ENCODE measurements at places on chromosomes 1 and 21.

DNA sequence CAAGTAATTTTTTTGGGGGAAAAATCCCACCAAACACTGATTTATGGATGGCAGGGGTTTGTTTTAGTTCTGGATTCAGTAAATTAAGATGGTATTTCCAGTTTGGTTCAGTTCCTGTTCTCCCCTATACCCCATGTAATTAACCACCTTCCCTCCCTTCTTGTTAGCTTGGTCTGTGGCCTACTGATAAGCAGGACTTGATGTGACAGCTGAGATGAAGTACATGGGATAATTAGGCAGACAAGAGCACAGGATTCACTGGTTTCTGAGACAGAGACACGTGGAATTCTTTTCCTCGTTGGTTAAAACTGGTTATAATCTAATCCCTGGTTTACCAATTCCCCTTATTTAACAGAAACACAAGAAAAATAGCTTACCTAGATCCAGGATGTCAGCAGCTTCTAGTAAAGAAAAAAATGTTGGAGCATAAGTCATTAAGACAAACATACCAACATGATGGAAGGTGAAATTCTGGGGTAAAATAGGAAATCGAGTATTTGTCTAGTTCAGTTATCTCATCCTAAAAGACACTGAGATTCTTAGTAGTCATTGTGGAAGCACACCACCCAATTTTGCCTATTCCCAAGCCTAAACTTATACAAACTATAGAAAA lies 81.5 kb downstream of the SCMH1 start:
- DNase-seq = no peak

DNA sequence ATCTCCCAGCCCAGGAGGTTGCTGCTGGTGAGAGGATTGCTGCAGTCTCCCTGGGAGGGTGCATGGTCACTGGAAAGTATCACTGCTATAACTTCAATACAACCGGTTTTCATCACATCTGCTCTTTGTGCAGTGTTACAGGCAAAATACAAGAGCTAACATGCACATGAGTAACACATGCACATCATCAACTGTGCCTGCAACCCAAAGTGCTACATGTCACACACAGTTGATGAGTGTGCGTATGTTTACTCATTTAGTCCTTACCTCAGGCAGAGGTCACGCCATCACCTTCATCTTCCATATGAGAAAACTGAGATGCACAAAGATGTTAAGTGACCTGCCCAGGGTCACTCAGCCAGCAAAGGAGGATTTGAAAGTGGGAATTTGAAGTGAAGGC lies 277.7 kb downstream of the FAM72C start:
- DNase-seq = no peak

DNA sequence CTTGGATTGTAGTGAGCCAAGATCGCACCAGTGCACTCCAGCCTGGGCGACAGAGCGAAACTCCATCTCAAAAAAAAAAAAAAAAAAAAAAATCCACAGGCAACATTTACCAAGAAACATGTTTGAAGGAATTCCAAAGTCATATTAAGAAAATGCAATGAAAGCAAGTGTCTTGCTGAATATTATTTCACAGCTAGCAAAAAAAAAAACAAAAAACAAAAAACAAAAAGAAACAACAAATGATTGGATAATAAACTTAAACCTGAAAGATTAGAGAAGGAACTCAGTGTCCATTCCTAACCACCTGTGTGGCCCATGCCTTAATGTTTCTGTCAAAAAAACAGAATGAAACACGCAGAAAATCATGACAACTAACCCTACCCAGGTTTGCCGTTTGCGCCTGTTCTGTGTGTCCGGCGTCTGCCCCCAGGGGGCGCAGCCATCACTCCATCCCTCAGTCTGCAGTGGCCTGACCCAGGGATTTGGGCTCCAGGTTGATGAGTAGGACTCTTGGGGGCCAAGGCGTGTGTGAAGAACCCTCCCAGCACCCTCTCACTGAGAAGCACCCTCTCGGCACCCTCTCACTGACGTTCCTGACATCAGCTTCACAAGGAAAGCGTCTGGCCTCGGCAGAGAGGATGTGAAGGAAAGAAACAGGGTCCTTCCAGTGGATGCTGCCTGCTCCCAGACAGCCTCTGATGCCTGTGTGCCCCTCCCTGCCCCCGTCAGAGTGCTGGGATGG lies 19.2 kb upstream of the PTTG1IP start:
- peak; percentile 57 for DNase-seq

DNA sequence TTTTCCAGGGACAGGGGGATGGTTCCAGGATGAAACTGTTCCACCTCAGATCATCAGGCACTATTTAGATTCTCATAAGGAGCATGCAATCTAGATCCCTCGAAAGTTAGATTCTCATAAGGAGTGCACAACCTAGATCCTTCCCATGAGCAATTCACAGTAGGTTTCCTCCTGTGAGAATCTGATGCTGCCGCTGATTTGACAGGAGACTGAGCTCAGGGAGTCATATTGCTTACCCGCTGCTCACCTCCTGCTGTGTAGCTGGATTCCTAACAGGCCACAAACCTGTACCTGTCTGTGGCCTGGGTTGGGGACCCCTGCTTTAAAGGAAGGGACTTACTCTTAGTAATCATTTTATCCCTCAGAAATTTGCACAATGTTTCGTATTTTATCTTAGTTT lies 9.3 kb downstream of the CTH start:
- no peak for DNase-seq

DNA sequence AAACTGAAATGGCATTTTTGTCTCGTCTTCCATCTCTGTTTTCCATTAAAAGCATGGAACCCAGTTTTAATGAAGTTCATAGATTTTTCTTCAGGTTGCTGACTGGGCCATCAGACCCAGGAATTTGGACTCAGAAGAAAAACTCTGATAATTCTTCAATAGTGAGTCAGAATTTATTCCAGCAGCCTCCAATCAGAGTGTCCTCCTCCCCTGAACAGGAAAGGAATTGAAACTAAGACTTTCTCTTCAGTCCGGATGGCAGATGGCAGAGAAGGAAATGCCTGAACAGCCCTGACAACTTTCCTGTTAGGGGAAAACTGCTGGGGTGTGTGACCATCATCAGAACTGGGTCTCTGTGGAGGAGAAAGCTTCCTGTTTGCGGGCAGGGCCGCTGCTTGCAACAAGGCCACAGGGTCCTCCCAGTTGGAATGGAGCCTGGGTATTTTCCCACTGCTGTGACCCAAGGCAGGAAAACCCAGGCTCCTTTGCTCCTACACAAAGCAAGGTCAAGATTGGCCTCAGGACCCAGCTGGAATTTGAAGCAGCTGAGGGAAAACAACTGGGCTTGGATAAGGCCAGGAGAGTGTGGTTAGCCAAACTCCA lies 20.7 kb downstream of the CD34 start:
- no peak for DNase-seq

DNA sequence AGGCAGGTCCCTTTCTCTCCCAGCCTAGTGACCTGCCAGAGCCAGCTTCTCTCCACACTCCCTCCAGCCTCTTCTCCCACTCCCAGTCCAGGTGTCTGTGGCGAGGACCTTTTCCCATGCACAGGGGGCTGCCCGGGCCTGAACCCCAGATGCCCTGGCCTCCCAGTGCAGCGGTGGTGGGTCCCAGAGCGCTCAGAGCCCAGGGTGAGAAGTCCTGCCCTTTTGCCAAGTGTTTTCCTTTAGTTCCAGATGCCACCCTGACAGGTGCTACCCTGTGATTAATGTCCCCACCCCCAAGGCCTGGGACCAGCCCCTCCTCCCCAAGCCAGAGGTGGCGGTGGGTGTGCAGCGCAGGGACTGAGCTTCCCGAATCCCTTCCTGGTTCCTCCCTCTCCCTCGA lies 90.4 kb downstream of the PAX7 start:
- peak; percentile 17 for DNase-seq

All from DMS53 (cell line).